ENCODE measurements at places on chromosomes 5 and 9.
A peak's percentile ranks its signal among the peaks of the same experiment; 100 is the strongest.

GRCh38 chr9:95167998-95168397, 149.5 kb downstream of the FANCC start:
- DNase-seq = peak; percentile 90

- no peak for DNase-seq
Measured at GRCh38 chr9:8685825-8686224, 886.2 kb upstream of the DMAC1 start.

DNA sequence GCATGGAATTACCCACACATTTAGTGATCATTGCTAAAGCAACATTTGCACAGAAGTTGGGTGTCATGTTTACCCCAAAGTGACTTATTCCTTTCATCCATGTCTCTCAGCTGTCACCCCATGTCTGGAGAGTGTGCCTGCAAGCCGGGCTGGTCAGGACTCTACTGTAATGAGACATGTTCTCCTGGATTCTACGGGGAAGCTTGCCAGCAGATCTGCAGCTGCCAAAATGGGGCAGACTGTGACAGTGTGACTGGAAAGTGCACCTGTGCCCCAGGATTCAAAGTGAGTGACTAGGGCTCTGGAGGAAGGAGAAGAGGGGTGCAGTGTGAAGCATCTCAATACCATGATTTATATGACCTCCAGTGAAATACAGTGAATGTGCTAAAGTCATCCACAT, 99.9 kb upstream of the PRRC1 start:
- no peak for DNase-seq

DNA sequence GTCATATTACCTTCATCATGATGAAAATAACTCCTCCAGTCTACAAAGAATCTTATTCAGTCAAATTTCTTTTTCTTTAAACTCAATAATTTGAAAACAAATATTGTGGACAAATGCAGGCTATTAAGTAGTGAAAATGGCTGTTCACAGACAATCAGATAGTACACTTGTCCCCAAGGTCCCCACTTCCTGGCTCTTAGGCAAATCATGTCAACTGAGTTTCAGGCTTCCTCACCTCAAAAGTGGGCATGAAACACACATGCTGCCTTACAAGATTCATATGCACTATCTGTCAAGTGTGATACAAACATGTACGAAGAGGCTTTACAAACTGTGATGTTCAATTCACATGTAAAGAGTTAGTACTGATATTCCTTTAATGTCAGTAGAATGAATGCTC, 385.2 kb upstream of the SEMA6A start:
- no peak for DNase-seq

- peak; percentile 90 for DNase-seq
Measured at GRCh38 chr5:317086-317811, 4.3 kb upstream of the AHRR start.

DNA sequence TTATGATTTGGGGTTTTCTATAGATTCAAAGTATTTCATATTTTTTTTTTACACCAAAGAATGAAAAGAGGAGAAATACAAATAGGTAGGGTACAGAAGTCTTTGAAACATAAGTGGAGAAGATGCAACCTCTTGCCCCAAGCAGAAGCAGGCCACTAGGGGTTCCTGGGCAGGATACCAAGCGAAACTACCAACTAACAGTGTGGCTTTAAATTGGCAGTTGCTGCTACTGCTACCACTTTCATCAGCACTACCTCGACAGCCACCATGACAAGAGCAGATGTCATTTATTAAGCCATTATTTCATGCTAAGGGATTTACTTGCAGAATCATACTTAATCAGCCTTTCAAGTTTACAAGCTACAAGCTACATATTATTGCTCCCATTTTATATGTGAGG, 288.1 kb downstream of the NR3C1 start:
- DNase-seq = no peak

DNA sequence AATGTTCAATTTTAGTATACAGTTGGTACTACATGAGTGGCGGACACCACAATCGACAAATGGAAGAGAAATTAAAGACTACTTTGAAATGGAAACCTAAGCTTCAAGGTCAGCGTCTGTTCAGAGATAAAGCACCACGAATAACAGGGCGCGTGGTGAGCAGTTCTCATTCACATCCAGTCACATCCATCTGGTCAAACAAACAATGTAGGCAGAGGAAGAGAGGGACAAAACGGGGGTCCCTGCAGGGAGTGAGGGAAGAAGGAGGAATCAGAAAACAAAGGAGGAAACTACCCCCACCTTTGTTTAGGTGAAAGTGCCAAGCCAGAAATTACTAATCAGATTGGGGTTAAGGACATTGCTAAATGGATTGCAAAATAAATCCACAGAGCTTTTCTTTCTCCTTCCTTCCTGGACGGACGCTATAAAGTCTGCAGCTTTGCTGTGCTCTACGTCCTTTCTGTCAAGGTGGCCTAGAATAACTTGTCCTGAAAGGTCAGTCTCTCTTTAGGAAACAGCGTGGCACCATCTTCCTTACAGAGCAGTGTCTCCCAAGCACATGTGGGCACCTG, 138.6 kb downstream of the ENTREP1 start:
- no peak for DNase-seq

DNA sequence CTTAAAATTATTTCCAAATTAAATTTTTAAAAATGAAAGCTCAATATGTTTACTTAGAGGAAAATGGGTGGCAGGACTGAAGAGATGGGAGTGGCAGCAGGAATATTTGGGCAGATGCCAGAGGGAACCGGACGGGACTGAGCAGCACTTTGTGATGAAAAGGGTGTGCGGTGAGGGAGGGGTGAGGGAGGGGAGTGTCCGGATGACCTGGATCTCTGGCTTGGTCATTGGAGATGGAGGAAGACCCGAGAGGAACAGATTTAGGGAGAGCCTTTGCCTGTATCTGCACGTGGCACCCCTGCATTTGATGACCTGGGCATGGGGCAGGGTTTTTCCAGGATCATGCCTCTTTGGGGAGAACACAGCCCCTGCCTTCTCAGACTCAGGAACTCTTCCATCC, 201.1 kb upstream of the MVB12B start:
- no peak for DNase-seq

DNA sequence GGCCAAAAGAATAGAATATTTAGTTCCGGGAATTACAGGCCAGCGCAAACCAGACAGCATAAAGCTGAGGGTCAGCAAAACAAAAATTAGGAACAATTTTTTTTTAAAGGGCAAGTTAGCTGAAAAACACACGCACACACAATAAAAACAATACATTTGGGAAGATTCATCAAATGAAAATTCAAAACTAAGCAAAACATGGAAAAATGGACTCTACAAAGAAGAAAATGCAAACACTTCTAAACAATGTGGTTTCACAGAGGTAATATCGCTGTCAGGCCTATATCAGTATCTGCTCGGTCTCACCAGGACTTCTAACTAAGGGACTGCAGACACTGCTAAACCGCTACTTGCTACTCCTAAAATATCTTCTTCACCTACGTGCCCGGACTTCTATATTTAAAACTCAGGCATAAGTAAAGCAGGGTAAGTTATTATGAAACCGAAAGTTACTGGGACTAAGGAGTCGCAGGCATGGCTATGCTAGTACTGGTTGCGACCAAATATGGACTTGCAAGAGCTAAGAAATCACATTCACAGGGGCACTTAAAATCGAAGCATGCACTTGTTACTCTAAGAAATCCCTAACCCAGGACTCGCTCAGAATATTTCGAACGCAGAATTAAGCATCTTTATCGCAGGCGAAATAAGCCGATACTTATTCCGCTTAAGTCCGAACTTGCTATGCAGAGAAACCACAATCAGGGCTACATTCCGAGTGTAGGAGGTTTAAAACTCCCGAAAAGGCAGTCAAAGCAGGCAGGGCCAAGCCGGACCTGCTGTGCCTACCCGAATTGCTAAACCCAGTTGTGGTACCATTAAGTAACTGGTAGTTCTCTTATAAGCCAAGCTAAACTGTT, 2.3 kb downstream of the ANXA2R start:
- peak; percentile 84 for DNase-seq

DNA sequence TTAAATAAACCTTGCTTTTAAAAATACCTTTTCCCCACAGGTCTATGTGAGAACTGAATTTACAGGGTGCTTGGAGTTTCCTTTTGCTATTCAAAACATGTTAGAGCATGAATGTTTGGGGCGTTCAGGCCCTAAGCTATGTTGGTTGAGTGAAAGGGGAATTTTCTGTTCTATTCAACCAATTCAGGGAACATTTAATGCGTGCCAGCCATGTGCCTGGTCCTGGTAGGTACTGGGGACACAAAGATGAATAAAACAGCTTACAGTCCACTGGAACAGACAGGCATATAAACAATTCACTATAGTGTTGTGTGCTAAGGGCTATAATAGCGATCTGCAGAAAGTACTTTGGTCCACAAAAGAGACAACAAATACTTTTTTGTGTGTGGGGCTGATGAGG, 108.5 kb downstream of the ZSWIM6 start:
- DNase-seq = no peak

DNA sequence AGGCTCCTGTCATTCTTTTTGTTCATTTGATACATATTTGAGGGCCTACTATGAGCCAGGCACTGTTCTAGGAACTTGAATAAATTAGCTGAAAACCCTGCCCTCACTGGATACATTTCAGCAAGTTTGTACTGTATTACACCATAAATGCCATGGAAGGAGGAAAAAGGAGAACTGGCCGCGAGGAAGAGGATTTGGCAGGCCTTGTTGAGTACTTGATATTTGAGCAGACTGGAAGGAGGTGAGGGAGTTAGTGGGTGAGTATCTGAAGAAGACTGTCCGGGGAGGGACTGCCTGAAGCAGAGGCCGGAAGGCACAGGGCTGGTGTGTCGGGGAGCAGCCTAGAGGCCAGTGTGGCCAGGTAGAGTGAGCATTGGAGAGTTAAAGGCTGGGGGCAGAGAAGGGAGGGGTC, 4.5 kb downstream of the SNX30 start:
- no peak for DNase-seq

DNA sequence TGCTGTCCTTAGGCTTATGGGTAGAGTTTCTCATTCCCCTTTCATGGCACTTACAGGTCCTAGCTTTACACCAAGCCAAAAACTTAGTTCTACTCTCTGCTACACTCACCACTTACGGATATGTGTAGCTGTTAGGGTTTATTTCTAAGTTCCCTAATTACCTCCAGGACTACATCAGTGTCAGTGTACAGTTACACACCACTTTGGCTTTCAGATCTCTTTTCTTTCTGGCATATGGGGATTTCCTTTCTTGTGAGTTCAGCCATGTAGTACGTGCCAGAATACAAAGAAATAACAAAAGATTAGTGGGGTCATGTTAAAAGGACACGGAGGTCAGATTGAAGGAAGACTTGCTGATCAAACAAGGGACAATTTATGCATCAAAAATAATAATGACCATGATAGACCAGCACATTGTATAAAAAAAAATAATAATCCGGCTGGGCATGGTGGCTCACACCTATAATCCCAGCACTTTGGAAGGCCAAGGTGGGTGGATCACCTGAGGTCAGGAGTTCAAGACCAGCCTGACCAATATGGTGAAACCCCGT, 41.8 kb downstream of the LYRM7 start:
- peak; percentile 5 for DNase-seq

DNA sequence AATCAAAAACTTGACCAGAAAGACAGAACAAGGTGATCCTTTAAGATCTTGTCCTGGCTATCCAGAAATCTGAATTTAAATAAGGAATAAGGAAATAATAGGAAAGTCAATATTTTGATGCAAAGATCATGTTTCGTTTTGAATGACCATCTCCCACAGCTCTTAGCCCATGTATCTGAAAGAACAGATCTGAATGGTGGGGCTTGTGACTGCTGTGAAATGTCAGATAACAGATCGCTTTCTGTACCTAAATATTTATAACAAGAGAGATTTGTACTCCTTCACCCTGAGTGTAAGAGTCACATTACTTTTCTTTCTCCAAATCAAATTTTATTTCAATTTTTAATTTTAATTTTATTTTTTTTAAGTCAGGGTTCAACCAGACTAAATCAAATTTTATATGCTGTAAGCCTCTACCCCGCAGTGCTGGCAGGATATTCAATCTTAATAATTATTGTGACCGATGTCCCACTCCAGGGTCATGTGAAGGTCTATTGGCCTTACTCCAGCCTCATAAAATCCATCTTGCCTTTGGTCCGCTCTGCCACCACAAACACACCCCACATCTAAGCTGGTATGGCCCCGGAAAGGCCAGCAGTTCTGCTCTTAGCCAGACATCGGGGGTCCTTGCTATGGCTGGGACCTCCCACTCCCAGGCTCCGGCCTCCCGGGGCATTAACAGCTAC, 7.0 kb upstream of the SLC26A2 start:
- DNase-seq = no peak

DNA sequence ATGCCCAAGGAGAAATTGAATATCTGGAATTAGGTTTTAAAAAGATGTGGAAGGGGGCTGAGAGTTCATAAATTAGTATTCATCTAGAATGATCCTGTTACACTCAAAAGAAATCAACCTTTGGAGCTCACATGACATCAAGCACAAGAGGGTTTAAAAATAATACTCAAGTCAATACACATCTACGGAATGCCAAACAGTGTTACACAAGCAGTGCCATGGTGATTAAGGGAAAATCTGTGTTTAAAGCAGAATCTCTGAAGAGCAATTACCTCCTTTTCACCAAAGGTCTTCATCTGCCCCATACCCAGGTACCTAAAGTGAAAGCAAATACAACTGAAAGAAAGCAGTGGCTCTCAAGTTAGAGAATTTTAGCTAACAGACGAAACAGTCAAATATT, 261.6 kb downstream of the NFIB start:
- DNase-seq = no peak

GRCh38 chr9:122286764-122287163, 22.1 kb downstream of the MRRF start:
- DNase-seq = no peak

DNA sequence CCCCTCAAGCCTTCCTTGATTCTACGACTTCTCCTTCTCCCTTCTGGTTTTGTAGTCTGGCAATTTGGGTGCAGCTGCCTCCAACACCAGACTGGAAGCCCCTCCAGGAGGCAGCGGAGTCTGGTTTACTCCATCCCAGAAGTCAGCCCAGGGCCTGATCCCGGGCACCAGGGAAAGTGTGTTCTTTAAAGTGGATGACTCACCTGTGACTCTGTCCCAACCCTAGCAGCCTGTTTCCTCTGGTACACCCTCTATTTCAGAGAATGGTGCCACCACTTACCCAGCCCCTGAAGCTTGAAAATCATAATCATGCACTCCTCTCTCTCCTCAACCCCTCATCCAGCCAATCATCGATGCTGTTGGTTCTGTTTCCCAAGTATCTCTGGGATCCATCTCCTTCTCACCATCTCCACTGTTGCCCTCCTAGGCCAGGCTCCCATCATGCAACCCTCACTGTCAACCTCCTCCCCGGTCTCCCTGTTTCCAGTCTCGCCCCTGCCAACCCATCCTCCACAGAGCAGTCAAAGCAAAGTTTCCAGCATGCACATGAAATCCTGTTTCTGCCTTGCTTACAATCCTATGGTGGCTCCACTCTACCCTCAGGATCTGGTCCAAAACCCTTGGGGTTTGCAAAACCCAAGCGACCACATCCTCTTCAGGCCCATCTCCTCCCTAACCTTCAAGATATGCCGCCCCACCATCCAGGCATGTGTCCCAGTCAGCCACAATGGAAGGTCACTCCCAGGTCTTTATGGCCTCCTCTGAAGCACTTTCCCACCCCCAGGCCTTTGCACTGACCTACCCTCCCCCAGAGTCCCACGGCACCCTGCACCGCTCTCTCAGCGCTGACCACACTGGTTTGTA, 10.5 kb downstream of the LHX6 start:
- DNase-seq = no peak

- peak; percentile 45 for DNase-seq
Measured at GRCh38 chr9:94827584-94828304, 101.2 kb downstream of the AOPEP start.
